ENCODE measurements at places on chromosomes 5 and 9.

- no peak for DNase-seq
Measured at GRCh38 chr5:134029156-134029555, 24.4 kb upstream of the VDAC1 start.

GRCh38 chr5:154732212-154732611 lies 23.0 kb upstream of the LARP1 start:
- no peak for DNase-seq

DNA sequence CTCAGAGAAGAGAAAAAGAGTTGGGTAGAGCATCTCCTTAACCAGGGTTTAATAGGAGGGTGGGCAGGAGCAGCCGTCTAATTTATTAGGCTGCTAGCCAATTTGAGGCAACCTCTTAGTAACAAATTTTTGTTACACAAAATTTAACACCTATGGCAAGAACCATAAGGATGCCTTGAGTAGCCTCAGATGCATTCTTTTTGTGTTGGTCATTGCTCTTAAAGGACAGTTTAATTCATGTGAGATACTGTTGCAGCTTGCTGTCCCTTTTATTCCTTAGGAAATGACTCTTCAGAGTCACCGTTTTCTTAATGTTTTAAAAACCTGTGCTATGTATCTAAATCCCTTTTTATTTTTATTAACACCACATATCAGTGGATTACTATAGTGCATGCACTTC lies 255.1 kb downstream of the MAST4 start:
- DNase-seq: no peak

DNA sequence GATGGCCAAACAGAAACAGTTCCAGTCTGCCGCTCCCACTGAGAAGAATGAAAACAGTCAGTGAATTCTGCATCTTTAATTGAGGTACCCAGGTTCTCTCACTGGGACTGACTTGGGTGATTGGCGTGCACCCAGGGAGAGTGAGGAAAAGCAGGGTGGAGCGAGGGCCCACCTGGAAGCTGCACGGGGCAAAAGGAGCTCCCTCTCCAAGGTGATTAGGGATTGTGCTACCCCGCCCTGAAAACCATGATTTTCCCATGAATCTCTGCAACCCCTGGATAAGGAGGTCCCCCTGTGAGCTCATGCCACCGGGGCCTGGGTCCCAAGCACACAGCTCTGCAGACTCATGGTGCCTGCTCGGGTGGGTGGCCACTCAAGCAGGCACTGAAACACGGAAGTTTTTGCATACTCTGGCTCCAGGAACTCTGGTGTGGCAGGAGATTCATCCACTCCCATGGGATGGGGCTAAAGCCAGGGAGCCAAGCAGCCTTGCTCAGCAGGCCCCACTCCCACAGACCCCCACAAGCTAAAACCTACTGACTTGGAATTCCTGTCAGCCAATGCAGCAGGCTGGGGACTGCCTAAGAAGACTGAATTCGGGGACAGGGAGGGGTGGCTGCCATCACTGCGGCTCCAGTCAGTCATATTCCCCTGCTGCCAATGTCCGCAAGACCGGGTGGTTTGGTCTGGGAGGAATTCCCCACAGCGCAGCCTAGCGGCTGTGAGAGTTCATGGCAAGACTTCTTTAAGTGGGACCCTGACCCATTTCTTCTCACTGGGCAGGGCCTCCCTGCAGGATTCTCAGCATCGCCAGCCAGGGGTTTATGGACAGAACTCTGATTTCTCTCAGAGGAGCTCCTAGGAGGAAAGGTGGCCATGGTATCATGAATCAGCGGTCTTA lies 652.2 kb upstream of the RGMB start:
- DNase-seq: no peak

DNA sequence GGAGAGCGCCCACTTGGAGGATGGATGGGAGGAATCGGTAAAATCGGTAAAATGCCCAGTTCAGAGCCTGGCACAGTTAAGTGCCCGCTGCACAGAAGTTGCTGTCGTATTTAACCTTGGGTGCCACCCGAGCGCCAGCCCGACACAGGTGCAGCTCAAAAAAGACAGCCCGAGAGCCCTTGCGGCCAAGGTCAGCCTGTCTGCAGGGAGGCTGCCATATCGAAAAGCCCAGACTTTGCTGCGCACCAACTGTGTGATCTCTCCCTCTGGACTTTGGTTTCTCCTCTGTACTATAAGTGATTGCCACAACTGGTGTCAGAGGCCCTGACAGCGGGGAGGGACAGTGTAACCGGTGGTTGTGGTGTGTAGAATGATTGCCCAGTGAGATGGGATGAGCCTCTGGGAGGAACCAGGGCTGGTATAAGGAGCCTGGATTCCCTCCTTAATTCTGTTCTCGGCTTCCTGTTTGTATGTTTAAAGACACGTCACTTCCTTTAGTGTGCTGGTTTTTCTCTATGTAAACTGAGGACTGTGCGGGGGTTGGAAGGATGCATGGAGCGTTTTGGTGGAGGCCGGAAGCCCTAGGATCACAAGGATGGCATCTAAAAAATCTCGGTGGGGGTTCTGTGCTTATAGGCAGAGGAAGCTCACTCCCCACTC lies 792 bp downstream of the NTMT1 start:
- no peak for DNase-seq

GRCh38 chr5:66933066-66933465 lies 263.5 kb downstream of the CD180 start:
- DNase-seq: no peak

- DNase-seq: no peak
Measured at GRCh38 chr9:18022642-18023041, 443.8 kb downstream of the SH3GL2 start.

DNA sequence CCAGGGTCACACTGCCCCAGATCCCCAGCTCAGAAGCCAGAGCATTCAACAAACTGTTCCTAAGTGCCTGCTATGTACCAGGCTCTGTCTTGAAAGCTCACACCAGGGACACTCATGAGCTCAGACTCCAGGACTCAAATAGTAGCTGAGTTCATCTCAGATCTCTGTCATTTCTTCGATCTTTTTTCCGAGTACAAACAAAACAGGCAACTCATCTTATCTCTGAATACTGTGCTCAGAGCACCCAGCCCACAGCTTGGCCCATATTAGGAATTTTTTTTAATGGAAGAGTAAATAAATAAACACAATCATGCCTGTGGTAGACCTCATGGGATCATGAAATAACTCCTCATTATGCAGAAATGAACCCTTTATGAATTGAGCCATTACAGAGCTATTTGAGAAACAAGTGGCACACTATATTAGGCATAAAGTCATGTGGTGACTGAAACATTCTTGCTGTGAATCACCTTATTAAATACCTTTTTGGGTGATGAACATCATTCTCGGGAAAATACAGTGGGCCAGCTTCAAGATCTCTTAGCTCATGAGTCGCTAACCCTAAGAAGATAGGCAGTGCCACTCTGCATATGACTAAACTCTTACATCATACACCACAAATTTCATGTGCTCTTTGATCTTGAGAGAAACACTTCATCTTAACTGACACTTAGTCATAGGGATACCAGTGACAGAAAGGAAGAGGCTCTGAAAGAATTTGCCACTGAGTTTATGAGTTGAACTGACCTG lies 9.9 kb downstream of the SH3RF2 start:
- DNase-seq: no peak

Data from GF-D8 (cell line).